GM18507 (cell line): ENCODE measurements at places on chromosomes 1 and 21.

DNA sequence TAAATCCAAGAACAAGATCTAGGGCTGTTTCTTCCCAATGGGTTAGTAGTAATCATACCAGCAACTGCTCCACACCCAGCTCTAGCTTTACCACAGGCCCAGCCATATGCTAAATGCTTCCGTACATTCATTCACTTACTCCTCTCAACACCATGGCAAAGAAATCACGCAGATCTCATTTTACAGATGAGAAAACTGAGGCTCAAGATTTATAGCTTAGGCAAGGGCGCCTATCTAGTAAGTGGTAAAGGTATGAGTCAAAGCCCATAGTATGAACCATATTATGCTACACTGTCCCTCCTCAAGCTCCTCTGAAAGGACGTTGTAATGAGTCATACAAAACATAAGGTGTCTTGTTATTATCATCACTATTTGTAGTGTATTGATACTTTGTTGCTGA, 82.2 kb downstream of the NIBAN1 start:
- DNase-seq = no peak

- DNase-seq = no peak
Measured at GRCh38 chr1:55650444-55650843, 435.3 kb upstream of the USP24 start.

- DNase-seq = no peak
Measured at GRCh38 chr1:180482425-180483275, 19.7 kb downstream of the ACBD6 start.

DNA sequence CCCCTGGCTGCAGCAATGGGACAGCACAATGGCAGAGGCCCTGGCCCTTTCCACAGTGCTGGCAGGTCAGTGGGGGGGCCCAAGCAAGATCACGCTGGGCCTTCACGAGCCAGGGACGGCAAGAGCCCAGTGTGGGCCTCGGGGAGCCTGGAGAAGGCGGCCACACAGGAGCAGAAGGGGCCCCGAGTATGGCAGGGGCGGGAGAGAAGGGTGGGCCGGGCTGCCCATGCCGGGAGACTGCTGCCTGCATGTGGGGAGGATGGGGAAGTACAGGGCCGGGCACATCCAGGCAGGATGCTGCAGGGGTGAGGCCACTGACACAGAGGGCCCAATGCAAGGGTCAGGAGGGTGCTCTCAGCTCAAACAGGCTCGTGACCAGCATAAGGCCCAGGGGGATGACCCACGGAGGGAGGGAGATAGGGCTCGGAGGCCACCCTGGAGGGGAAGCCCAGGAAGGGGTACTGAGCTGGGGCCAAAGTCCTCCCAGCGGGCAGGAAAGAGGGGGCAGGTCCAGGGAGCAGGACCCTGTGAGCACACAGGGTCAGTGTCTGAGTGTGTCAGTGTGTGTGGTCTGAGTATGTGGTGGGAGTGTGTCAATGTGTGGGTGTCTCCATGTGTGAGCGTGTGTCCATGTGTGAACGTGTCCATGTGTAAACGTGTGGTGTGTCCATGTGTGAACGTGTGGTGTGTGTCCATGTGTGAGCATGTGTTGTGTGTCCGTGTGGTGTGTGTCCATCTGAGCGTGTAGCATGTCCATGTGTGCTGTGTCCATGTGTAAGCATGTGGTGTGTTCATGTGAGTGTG, 13.1 kb downstream of the SLC19A1 start:
- DNase-seq = no peak

GRCh38 chr1:116097626-116098025, 13.6 kb upstream of the MAB21L3 start:
- no peak for DNase-seq

- no peak for DNase-seq
Measured at GRCh38 chr1:23478896-23479665, 4.9 kb downstream of the ASAP3 start.

DNA sequence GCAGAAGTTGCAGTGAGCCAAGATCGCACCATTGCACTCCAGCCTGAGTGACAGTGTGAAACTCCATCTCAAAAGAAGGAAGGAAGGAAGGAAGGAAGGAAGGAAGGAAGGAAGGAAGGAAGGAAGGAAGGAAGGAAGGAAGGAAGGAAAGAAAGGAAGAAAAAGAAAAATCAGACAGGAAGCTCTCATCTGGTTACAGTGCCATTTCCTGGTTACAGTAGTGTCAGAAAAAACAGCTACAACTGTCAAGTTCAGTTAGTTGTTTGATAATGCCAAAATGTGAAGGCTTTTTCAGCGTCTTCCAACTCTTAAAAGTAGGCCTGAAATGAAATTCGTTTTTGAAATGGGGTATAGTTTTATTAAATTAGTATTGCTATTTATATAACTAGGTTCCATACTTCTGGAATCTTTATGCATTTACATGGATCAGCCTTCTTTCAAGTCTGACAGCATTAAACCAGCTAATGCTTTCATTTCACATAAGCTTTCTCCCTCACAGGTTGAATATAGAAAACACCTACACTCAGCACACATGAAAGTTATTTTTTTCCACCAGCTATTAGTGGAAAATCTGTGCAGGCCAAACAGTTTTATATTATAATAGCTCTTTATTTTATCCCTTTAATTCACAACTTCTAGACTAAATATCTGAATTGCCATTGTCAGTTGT, 21.2 kb downstream of the PTPN22 start:
- DNase-seq = no peak

GRCh38 chr21:39209334-39209688, 26.1 kb upstream of the PSMG1 start:
- DNase-seq = no peak

GRCh38 chr21:34271189-34271851, 92.5 kb upstream of the KCNE2 start:
- DNase-seq = no peak

- DNase-seq = no peak
Measured at GRCh38 chr1:230821346-230821745, 47.0 kb downstream of the C1orf198 start.

DNA sequence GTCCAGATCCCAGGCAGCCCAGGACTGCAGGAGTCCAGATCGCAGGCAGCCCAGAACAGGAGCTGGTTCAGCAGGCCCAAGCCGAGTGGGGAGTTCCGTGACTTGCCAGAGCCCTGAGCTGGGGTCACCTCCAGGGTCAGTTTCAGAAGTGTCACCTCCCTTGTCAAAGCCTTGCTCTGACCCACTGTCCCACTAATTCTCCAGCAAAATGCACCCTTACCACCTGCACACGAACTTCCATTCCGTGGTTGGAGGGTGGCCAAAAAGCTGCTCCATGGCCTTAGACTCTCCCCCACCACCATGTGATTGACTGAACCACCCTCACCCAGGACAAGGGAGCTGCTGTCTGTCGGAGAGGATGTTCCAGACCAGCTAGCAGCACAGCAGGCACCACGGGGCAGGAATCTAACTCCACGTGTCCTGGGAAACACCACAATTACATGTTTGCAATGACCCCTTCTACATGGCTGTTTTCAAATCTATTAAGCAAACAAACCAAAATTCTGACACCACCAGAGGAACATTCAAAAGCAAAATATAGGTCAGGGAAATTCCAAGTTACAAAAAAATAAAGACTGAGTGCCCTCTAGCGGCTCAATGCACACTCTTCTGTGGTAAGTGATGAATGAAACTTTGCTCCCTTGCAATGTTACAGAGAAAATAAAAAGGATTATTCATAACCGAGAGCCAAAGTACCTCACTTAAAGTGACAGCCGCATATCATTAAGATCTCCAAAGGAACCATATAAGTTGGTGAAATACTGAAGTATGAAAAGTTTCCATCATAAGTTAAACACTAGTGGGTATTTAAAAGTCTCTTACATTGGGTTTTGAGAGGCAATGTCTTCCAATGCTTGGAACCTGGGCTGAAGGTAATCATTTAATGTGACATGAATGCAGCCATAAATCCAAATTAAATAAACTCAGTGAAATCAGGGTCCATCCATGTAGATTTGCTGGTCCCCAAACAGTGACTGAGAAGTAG, 76.3 kb downstream of the NPHP4 start:
- DNase-seq = peak; percentile 15

- DNase-seq = no peak
Measured at GRCh38 chr1:205587581-205587980, 44.2 kb downstream of the ELK4 start.

DNA sequence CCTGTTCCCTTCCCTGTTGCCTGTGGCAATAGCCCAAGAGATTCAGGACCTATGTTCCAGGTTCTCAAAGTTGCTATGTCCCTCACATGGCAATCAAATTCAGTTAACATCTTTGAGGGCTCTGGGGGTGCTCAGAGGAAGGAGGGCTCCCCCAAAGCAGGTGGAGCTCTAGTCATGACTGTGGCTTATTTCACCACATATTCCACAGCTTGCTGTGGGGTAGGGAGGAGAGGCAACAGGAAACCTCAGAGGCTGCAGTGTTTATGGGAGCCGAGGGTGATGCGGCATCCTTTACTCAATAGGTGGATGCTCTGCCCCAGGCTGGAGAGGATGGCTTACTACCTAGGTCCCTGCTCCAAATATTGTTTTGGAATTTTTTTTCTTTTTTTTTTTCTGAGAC, 1.2 kb upstream of the MKNK1 start:
- no peak for DNase-seq

DNA sequence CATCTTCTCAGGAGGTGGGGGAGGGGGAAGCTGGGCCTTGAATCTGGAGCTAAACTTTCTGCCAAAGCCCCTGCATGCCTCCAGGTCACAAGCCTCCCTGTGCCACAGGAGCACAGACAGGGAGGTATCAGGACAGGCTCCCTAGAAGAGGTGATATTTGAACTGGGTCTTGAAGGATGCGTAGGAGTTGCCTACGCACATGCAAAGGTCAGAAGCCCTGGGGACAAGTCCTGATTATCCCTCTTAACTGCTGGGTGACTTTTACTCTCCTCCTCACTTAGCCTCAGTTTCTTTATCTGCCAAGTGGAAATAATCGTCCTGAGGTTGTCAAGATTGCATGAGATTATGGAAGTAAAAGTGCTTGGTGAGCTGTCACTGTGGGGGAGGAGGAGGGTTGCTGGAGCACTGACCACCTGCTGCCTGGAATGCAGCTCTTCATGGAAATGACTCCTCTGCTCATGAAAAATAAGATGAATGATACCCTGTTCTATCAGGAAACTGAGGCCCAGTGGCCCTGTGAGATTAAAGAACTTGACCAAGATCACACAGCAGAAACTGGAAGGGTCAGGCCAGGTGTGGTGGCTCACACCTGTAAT, 50.6 kb upstream of the LAPTM5 start:
- DNase-seq = no peak

GRCh38 chr1:54199151-54199764, 572 bp downstream of the CYB5RL start:
- no peak for DNase-seq

DNA sequence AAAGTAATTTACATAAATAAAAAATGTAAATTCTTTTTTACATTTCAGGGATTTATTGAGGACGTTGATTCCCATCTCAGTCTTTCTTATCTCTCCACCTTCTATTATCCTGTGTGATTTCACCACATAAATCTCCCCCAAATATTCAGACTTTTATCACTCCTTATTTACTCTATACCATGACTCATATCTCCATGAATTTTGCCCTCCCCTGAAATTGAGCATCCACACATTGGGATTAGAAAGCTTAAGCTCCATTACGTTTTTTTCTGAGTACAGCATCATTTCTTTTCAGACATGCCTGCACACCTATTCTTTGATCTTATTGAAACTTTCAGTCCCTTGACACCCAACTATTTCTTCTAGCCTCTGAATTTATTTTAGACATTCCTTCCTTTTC, 111.2 kb downstream of the IFI44 start:
- DNase-seq = no peak

DNA sequence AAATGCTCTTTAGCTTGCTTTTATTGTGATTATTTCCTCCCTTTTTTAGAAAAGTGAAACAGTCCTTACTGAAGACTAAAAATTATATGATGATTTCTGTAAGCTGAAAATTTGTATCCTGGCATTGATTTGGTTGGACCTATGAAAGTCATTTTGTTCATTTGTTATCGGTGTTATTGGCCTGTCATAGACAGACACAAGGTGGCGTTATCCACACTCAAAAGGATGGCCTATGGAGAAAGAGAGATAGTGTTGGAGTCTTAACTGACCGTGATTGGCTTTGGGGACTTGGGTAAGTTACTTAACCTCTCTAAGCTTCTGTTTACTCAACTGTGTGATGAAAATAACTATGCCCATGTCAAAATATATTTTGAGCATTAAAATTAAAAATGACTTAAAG, 203.6 kb upstream of the CHODL start:
- DNase-seq = no peak

DNA sequence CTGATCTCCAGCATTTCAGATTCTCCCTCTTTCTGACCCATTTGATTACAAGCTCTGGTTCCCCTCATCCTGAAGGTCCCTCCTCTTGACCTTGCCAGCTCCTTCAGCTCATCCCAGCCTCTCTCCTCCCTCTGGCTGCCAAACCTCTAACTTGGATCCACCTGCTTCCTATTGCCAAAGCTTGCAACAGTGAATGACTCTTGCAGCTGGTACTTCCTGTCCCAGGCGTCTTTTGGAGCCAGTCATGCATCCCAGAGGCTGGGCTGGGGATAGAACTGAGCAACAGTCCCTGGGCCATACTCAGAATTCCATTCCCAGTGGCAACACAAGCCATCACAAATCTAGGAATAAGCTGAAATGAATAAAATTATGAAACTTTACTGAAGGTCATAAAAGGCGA, 27.7 kb upstream of the SPOCD1 start:
- no peak for DNase-seq

- DNase-seq = no peak
Measured at GRCh38 chr1:228066891-228067654, 15.4 kb upstream of the ARF1 start.

- DNase-seq = no peak
Measured at GRCh38 chr1:166490437-166490991, 323.7 kb upstream of the FAM78B start.

- DNase-seq = no peak
Measured at GRCh38 chr1:67618285-67619018, 66.5 kb upstream of the GADD45A start.

GRCh38 chr1:21786640-21787039, 3.7 kb upstream of the USP48 start:
- no peak for DNase-seq

DNA sequence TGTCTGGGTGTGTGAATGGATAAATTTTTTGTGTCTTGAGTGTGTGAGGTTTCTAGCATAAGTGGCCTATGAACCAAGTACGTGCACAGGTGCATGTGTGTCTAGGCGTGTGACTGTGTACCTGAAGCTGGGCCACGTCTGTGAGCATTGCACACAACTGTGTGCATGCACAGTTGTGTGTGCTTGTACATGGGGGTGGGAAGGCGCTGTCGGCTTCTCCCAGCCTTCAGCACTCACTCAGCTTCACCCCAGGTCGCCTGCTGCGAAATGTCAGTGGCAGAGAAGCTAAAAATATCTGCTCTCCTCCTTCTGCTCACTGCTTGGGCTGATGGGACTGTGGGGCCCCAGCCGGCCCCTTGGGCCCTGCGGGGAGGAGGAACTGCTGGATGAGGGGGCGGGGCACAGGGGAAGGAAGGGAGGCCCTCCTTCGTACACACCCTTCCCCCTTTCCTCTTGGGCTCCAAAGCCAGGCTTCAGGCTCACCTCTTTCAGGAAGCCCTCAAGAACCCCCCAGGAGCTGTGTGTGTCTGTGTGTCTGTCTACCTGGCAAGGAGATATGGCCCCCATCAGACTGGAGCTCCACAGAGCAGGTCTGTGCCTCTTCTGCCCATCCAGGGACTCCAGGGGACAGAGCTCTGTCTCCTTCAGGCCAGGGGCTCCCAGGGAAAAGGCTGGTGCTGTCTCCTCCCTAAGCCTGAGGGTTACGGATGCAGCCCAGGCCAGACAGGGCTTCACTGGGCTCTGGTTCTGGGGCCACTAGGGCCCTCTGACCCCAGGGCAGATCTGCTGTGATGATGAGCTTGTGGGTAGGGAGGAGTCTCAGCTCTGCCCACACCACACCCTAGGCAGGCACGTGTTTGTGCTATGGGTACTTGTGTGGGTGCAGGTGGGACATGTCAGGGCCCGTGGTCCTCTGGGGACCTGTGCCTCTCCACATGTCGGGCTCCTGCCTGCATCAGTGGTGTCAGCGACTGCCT, 35.6 kb upstream of the WASF2 start:
- DNase-seq = peak; percentile 60
